Adrenal gland (tissue), 19 donors: ENCODE measurements at places on chromosomes 12 and 14. TPM values are rescaled to one million over a fixed set of nuclear protein-coding genes. Genes with fewer than 3 reads are reported as not detected.
A peak's percentile ranks its signal among the peaks of the same experiment; 100 is the strongest.

DNA sequence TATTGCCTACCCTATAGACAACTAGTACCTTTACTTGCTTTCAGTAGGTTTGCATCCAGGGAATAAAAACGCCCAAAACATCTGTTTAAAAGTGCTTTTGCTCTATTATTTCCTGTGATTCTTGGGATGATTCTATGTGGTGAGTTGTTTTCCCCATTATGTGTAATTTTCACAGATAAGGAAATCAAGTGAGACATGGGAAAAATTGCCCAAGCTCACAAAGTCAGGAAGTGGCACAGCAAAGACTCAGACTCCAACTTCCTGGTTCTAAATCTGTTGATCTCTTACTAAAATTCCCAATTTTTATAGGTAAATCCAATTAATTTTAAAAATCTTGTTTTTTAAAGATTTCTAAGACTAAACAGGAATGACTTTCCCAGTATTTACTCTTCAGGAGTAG is 39.0 kb downstream of the NID2 start:
- no peaks in the 10 kb centered on the region for H3K4me1 ChIP-seq
- H3K4me3 ChIP-seq, result no peak overlapping the region
- H3K36me3 ChIP-seq, result peaks cover 4% of the 10 kb centered on the region
- DNase-seq, result no peak

- no peak overlapping the region for H3K27ac ChIP-seq
- no peaks in the 10 kb centered on the region for H3K36me3 ChIP-seq
- DNase-seq, result no peak
- H3K4me1 ChIP-seq, result peaks cover 18% of the 10 kb centered on the region
- no peaks in the 10 kb centered on the region for H3K27me3 ChIP-seq
- no peak overlapping the region for H3K4me3 ChIP-seq
These were observed 126.8 kb upstream of the CPSF6 start for GRCh38 chr12:69112616-69113015.

DNA sequence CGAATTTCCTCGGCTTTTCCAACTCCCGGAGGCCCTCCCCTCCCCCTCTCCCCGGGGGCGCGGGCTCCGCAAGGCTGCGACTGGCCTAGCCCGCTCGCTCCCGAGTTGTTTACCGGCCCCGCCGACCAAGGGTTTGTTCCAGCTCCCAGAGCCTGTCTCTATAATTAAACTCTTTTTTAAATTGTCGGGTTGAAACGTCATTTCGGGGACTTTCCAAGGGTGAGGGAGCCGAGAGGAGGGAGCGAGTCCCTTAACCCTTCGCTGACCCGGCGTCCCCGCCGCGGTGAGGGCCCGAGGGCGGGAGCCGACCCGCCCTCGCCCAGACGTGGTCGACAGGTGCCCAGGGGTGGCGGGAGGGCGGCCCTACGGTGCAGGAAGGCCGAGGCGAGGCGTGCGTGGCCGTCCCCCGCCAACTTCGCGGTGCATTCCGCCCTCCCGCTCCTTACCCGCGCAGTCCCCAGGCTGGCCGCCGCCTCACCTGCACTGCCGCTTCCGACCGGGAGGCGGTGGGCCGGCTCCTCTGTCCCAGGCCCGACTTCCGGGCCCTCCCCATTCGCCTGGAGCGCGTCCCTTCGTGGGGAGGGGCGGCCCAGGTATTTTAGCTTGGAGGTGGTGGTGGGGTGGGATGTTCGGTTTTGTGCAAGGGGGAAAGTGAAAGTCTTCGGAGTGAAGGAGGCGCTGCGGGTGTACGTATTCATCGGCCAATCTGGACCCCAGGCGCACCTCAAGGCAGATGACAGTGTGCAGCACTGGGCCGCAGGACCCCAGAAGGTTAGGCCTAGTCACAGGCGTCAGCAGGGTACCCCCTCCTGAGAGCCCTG is 2.9 kb upstream of the ZFP36L1 start:
- DNase-seq, result peak; percentile 81
- peak overlapping the region; percentile 100 for H3K27ac ChIP-seq
- no peaks in the 10 kb centered on the region for H3K36me3 ChIP-seq

Gene OAS1
- 22.1 TPM for polyA plus RNA-seq

DNA sequence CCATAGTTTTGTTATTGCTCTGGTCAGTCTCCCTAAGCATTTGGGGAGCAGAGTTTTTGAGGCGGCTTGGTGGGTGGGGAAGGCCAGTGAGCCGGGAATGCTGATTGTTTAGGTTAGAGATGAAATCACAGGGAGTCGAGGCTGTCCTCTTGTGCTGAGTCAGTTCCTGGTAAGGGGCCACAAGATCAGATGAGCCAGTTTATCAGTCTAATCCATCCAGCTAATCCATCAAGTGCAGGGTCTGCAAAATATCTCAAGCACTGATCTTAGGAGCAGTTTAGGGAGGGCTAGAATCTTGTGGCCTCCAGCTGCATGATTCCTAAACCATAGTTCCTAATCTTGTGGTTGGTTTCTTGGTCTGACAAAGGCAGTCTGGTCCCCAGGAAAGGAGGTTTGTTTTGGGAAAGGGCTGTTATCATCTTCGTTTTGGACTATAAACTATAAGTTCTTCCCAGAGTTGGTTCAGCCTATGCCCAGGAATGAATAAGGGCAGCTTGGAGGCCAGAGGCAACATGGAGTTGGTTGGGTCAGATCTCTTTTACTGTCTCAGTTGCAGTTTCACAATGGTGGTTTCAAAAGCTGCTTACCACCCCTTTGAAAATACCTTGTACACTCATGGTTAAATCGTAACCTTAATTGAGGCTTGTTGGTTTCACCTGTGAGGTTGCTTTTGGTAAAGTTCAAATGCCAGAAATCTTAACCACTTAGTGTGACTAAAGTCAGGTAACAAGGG is 33.6 kb upstream of the HIGD1C start:
- no peaks in the 10 kb centered on the region for H3K36me3 ChIP-seq
- H3K4me1 ChIP-seq, result peaks cover 15% of the 10 kb centered on the region
- DNase-seq, result no peak
- no peak overlapping the region for H3K4me3 ChIP-seq

Gene AQP2
- 0.61 TPM for polyA plus RNA-seq

DNA sequence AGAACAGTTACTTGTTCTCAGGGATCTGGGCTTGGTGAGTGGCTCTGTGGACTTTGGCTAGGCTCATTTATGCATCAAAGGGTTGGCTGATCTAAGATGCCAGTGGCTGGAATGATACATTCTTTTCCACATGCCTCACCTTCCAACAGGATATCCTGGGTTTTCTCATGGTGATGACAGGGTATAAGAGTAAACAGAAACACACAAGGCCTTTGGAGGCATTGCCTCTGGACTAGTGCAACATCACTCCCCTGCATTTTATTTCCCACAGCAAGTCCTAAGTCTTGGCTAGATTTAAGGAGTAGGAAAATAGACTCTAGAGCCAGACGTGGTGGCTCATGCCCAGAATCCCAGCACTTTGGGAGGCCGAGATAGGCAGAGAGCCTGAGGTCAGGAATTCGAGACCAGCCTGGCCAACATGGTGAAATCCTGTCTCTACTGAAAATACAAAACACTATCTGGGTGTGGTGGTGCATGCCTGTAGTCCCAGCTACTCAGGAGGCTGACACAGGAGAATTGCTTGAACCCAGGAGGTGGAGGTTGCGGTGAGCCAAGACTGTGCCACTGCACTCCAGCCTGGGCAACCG is 47.9 kb downstream of the RPH3A start:
- H3K4me1 ChIP-seq, result no peaks in the 10 kb centered on the region
- no peak overlapping the region for H3K4me3 ChIP-seq
- no peak overlapping the region for H3K27ac ChIP-seq
- DNase-seq, result no peak

DNA sequence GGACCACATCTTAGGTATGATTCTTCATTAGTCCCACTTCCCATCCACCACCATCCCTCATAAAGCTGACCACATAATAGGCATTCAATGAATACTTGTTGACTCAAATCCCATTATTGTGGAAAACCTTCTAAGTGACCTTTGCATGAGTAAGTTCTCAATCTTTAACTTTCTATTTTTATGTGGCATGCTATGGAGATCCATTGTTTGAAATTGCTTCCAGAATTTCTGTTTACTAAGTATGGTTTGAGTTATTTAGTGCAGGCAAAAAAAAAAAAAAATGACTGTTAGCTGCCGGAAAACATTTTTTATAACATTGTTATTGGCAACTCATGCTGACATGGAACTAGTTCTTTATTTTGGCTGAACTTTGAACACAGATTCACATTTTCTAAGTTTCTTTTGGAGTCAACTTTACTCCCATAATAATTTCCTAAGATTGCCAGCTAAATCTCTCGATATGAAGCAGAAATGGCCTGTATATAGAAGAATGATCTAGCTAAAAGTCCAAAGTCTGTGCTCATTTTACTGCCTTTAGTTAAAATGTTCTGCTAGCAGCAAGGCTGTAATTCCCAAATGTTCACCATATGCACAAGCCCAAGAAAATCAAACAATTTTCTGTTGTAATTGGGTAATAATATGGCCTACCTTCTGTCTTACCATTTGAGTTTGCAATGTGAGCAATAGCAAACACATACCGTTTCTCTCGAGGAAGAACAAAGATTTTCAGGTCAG is 77.9 kb downstream of the PTGER2 start:
- H3K4me3 ChIP-seq, result no peak overlapping the region
- no peaks in the 10 kb centered on the region for H3K4me1 ChIP-seq
- H3K36me3 ChIP-seq, result no peaks in the 10 kb centered on the region
- DNase-seq, result no peak
- no peak overlapping the region for H3K27ac ChIP-seq
- H3K27me3 ChIP-seq, result no peaks in the 10 kb centered on the region

Gene LUM
- 114 TPM for polyA plus RNA-seq

Gene PIANP
- 2.4 TPM for polyA plus RNA-seq

GRCh38 chr14:105315211-105315721 is 718 bp downstream of the PACS2 start:
- H3K27ac ChIP-seq, result no peak overlapping the region
- H3K27me3 ChIP-seq, result no peaks in the 10 kb centered on the region
- H3K36me3 ChIP-seq, result no peaks in the 10 kb centered on the region
- DNase-seq, result peak; percentile 53
- H3K4me1 ChIP-seq, result peaks cover 27% of the 10 kb centered on the region
- peak overlapping the region; percentile 97 for H3K4me3 ChIP-seq

- H3K27ac ChIP-seq, result peak overlapping the region; percentile 23
- H3K36me3 ChIP-seq, result no peaks in the 10 kb centered on the region
- H3K27me3 ChIP-seq, result no peaks in the 10 kb centered on the region
- no peak for DNase-seq
These were observed 8.4 kb downstream of the ANO6 start for GRCh38 chr12:45224311-45224710.

- H3K27me3 ChIP-seq, result no peaks in the 10 kb centered on the region
- H3K36me3 ChIP-seq, result no peaks in the 10 kb centered on the region
- DNase-seq, result no peak
- no peak overlapping the region for H3K27ac ChIP-seq
- H3K4me3 ChIP-seq, result no peak overlapping the region
These were observed 522.0 kb upstream of the SEL1L start for GRCh38 chr14:82055515-82056115.

DNA sequence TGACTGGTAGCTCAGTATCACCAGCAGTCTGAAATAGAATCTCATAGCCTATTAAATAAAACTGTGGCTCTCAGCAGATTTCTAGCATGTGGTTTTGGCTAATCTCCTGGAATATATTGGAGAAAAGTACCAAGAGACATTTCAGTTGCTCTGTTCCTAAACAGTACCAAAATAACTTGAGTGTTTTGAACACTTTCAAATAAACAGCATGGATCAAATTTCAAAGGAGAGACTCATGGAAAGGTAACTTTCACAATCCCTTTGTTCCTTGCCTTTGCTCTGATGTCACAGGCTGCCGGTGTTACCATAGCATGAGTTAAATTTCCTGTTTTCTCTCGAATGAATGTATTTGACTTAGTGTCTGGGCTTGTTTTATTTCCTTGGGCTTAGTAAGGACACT is 3.4 kb downstream of the ARG2 start:
- H3K36me3 ChIP-seq, result no peaks in the 10 kb centered on the region
- peak overlapping the region; percentile 83 for H3K27ac ChIP-seq
- H3K4me1 ChIP-seq, result peaks cover 23% of the 10 kb centered on the region
- no peak for DNase-seq

DNA sequence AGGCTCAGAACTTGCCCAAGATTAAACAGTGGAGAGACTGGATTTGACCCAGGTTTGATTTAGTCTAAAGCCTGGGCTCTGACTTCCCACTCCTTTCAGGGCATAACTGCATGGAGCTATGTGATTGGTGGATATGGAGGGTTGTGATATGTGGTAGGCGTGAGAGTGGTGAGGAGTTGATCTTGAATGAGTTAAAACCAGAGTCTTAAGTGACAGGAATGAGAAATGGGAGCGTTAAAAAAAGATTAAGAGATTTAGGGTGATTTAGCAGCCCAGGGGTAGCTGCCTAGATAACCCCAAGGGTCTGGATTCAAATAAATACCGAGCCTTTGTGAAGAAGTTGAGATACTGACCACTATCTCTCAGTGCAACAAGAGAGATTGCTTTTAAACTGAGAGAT is 8.4 kb downstream of the SYNDIG1L start:
- peaks cover 5% of the 10 kb centered on the region for H3K27me3 ChIP-seq
- no peak overlapping the region for H3K4me3 ChIP-seq
- no peak overlapping the region for H3K27ac ChIP-seq
- no peaks in the 10 kb centered on the region for H3K36me3 ChIP-seq
- no peak for DNase-seq

GRCh38 chr12:75135026-75135425 is 74.6 kb downstream of the KCNC2 start:
- H3K27me3 ChIP-seq, result no peaks in the 10 kb centered on the region
- no peak overlapping the region for H3K4me3 ChIP-seq
- no peaks in the 10 kb centered on the region for H3K36me3 ChIP-seq
- H3K4me1 ChIP-seq, result no peaks in the 10 kb centered on the region
- H3K27ac ChIP-seq, result no peak overlapping the region

- H3K4me3 ChIP-seq, result no peak overlapping the region
- no peaks in the 10 kb centered on the region for H3K27me3 ChIP-seq
- DNase-seq, result no peak
- H3K27ac ChIP-seq, result no peak overlapping the region
These were observed 454.1 kb upstream of the FLRT2 start for GRCh38 chr14:85075694-85076476.

Gene SIX6
- not detected for polyA plus RNA-seq

DNA sequence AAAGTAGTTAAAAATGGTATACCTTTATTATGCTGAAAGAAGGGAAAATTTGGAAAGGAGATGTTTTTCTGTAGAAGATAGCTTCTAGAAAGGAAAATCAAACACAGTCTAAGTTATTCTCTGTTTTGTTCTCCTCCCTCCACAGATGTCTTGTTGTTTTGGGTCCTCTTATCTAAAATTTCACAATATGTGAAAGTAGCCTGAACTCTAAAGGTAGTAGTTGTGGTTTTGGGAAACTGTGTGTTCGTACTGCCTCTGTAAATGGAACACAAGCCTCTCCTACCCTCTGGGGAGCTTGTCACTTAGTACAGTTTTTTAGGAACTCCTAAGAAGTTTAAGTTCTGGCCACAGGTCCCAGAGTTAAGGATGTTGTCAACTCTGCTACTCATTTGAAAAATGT is 112.6 kb downstream of the CRADD start:
- no peak overlapping the region for H3K4me3 ChIP-seq
- H3K27me3 ChIP-seq, result no peaks in the 10 kb centered on the region
- H3K4me1 ChIP-seq, result peaks cover 24% of the 10 kb centered on the region
- H3K36me3 ChIP-seq, result no peaks in the 10 kb centered on the region
- no peak for DNase-seq

Gene MEG3
- 5,263 TPM for polyA plus RNA-seq

- DNase-seq, result no peak
- no peaks in the 10 kb centered on the region for H3K4me1 ChIP-seq
- no peaks in the 10 kb centered on the region for H3K36me3 ChIP-seq
- no peaks in the 10 kb centered on the region for H3K27me3 ChIP-seq
These were observed 168.4 kb upstream of the LRIG3 start for GRCh38 chr12:59088673-59089072.
